Activated T-helper 9 cell treated with anti-CD3 and anti-CD28 coated beads, Interleukin-2, amount 50 U/mL, for 16 hours (primary cell): ENCODE measurements at places on chromosomes 7 and 10.

GRCh38 chr10:6461961-6462360 is 118.1 kb downstream of the PRKCQ start:
- DNase-seq = no peak

DNA sequence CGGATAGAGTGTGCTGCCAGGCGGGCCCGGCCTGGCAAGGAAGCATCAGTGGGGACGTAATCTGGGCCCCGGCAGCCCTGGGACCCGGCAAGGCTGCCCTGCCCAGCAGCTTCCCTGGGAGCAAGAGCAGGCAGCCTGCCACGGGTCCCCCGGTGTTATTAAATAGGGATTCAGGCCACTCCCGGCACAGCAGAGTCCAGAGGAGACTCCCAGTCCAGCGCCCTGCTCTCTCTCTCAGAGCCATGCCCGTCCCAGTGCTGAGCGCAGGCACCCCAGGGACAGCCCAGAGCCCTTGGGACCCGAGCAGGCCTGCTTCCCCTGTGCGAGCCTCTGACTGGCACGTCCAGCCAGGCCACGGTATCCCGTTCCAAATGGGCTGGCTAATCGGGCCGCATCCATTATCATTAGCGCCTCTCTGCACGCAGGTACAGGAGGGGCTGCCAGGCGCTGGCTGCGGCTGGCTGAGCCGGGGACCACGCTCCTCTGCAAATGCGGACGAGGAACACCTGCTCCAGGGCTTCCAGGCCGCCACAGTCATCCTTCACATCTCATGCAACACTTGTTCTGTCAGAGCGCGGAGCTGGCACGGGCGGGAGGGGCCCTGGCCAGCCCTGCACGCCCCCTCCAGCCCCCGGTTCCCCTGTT is 344.2 kb upstream of the MKI67 start:
- no peak for DNase-seq

- no peak for DNase-seq
These were observed 25.3 kb upstream of the SNX13 start for GRCh38 chr7:17965603-17966002.

GRCh38 chr10:95513008-95513589 is 48.1 kb downstream of the SORBS1 start:
- DNase-seq = no peak

DNA sequence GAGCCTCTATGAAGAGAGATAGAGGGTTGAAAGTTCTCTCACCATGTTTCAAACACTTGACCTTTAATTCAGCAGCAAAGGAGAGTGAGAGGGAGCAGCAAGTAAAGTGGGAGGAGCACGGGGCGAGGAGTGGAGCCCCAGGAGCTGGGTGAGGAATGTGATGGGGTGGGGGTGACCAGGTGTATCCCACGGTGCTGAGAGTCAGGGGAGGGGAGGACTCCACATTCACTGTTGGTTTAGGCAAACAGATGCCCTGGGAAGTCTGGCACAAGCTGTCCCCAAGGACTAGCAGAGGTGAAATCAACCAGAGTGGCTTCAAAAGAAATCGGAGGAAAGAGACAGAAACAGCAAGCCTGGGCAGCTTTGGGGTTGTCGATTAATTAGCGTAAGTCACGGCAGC is 101.8 kb upstream of the PITRM1 start:
- DNase-seq = no peak
